Stimulated activated CD4-positive, alpha-beta T cell treated with anti-CD3 and anti-CD28 coated beads, Interleukin-1b, Interleukin-23, amount 100 ng/mL, for 1 hour (primary cell): ENCODE measurements at places on chromosomes 1 and 21.

GRCh38 chr1:166040202-166040997 is 126.4 kb downstream of the FAM78B start:
- no peak for DNase-seq

GRCh38 chr21:30164796-30165195 is 1.8 kb downstream of the CLDN17 start:
- no peak for DNase-seq

GRCh38 chr1:97906567-97907241 is 14.1 kb downstream of the DPYD start:
- no peak for DNase-seq

GRCh38 chr1:186093437-186093836 is 281.6 kb downstream of the TPR start:
- no peak for DNase-seq

DNA sequence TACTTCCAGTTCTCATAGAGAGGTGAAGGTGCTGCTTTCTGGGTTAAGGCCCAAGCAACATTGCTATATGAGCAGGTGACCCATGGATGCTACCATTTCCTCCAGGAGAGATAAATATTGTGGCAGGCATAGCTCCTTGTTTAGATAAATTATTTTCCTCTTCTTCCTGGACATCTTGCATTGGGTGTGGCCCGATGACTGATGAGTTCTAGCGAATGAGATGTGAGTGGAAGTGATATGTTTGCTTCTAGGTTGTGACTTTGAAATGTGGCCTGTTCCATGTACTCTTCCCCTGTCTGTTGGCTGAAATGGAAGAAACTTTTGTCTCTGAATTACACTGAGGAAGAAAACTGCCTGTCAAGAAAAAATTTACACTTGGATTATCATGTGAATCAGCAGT is 101.7 kb upstream of the FMN2 start:
- no peak for DNase-seq

GRCh38 chr1:208174200-208174599 is 70.0 kb downstream of the PLXNA2 start:
- no peak for DNase-seq

DNA sequence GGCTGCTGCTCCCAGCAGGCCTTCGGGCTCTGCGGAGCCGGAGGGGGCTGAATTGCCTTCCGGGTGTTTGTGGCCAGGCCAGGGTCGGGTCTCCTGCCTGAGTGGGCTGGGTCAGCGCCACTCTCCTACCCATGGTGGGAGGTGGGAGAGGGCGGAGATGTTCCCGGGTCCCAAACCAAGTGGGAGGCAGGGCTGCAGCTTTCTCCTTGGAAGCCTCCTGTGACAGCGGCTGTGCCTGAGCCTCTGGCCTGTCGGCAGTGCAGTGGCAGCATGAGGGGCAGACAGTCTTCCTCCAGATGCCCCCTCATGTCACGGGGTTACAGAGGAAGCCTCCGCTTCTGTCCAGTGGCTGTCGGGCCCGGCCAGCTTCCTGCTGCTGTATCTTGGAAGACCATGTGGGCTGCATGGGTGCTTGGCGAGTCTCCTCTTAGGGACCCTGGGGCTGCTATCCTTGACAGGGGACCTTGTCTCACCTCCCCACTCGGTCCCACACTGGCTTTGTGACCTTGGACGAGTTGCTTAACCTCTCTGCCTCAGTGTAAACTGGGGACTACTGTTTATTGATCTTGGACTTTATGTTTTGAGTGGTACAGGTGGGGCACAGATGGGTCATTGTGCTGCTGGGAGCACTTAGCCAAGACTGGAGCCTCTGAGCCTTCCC is 4.3 kb downstream of the SKI start:
- no peak for DNase-seq

DNA sequence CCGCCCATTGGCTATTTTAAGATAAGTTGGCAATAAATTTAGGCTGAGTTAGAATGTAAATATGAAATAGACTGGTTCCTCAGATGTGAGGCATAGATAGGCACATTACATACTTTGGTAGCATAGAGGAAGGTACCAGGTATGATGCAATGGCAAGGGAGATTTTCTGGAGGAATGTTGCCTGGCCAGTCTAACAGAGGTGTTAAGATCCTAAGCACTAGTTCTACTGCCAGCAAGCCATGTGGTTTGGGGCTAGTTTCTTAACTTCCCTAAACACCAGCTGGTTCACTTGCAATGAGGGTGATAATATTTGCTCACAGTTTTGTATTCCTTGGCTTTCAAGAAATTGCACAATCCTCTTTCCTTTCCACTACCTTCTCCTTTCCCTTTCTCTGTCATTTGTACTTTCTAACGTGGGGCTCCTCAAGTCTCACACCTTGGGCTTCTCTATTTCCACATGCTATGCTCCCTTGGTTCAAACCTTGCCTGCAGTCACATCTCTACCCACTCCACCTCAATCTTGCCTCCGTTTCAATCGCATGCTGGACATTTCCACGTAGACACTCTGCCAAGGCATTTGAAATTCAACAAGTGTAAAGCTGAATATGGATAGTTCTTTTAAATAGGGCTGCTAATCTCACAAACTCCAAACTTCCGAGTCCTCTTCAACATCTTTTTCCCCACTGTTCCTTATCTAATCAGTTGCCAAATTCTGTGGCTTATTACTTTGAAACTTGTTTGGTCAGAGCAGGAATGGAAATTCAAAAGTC is 4.7 kb upstream of the CD55 start:
- no peak for DNase-seq

DNA sequence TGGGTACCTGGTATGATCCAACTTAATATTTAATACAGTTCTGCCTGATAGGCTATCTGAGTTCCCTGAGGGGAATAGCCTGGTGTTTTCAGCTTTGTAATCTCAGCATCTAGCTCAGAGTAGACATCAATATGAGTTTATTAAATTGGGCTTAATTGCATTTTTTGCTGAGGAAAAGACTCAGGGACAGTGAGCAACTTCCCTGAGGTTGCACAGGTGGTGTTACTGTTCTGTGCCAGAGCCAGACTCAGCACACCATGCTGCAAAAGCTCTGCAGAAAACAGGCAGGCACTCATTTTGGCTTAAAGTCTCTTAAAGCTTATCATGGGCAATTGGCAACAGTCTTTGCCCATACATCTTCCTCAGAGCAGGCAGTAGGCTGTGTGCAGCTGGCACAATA is 90.5 kb upstream of the JUN start:
- no peak for DNase-seq

DNA sequence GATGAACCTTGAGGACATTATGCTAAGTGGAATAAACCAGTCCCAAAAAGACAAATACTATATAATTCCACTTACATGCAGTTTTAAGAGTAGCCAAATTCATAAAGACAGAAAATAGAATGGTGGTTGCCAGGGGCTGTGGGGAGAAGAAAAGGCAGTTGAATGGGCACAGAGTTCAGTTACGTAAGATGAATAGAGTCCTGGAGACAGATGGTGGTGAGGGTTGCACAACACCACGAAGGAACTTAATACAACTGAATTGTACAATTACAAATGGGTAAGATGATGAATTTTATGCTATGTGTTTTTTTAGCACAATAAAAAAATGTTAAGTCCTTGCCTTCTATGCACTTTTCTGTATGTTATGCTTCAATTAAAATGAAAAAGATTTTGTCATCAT is 66.6 kb downstream of the CD34 start:
- DNase-seq, result no peak
